HEK293T (cell line): ENCODE measurements at places on chromosomes 11 and 22.

GRCh38 chr11:44637487-44637886, 72.0 kb downstream of the CD82 start:
- no peak for DNase-seq

DNA sequence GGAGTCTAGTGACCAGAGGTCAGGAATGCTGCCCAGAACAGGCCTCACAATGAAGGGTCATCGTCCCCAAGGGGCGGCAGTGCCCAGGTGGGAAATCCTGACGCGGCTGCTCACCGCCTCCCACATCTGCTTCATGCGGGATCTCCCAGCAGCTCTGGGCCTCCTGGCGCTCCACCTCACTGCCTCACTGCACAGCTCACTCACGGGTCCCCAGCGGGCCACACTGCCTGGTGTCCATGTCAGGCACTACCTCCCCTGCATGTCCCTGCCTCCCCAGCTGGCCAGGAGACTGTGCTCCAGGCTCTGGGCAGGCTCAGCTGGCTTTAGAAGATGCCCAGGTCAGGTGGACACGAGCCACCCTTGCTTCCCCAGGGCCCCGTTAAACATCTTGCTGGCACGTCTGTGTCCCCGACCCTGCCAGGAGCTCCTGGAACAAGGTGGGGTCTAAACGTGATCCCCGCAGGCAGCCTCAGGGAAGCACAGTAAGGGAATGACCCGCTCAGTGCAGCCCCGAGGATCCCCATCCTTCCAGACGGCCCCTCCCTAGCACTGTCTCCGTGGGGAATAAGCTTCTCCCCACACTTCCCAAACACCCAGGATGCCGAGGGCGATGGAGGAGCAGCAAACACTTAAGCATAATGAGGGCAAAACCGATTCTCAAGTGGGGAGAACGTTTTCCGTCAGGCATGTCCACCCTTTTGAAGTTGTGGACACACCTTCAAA, 93.2 kb downstream of the TRMU start:
- DNase-seq, result no peak

- no peak for DNase-seq
These were observed 35.1 kb upstream of the CYP2R1 start for GRCh38 chr11:14927146-14927545.

GRCh38 chr22:33920197-33920540, at the start of gene LARGE1:
Gene LARGE1 (minus strand): TSS chr22:33920476.
- DNase-seq, result peak; percentile 39

DNA sequence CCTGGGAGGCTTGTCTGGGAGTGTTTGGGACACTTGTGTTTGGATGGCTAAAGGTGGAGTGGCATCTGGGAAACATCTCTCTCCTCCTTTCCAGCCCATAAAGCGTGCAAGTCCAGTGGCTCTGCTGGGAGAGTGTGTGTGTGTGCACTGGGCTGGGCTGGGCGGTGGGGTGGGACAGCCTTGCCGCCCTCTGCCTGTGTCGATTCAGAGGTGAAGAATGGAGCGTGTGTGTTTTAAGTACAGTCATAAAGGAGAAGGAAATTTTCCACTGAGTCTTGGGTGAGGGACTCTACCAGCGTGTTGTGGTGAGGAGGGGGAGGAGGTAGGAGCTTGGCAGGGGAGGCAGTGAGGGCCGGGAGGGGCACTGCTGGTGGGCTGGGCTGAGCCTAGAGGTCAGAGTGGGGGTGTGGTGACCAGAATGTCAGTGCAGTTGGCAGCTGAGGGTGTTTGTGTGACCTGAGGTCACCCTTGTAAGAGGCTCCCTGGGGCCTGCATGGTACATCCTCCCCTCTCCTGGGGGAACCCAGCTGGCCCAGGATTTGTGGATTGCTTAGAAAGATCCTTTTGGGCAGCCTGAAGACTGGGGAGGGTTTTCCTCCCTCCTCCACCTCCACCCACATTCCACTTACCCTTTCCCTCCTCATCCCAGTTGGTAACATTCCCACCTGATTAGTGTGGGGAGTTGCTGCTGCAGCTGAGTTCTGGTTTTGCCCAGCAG, 1.7 kb downstream of the TIMP3 start:
- no peak for DNase-seq

DNA sequence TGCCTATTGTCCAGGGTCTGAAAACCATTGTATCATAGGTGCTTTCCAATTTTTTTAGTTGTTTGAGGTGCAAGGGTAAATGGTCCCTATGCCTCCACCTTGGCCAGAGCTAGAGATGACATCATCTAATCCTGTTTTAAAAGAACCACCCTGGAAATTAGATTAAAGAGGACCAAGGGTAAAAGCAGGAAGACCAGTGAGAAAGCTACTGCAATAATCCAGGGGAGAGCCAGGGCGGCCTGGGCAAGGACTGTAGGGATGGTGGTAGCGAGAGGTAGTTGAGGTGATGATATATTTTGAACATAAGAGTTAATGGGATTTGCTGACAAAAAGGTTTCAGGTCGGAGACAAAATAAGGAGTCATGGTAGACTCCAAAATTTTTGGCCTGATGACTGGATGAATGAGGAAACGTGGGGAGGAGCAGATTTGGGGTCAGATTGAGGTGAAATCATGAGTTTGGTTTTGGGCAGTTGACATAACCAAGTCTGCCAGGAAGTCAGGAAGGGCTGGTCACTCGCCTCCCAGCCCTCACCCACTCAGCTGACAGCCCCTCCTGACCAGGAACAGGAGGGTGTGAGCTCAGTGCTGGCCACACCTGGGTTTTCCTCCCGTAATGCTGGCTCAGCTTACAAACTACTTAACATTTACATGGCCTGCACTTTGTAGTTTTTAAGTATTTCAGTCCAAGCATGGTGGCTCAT, 23.0 kb downstream of the SCN4B start:
- no peak for DNase-seq

GRCh38 chr11:109785198-109785597, 308.0 kb upstream of the ZC3H12C start:
- DNase-seq, result no peak
